ENCODE measurements at places on chromosomes 6 and 20. TPM values are rescaled to one million over a fixed set of nuclear protein-coding genes. Genes with fewer than 3 reads are reported as not detected.
A peak's percentile ranks its signal among the peaks of the same experiment; 100 is the strongest.

- peak; percentile 67 for DNase-seq
These were observed 65.2 kb downstream of the CDS2 start for GRCh38 chr20:5191829-5192569.

DNA sequence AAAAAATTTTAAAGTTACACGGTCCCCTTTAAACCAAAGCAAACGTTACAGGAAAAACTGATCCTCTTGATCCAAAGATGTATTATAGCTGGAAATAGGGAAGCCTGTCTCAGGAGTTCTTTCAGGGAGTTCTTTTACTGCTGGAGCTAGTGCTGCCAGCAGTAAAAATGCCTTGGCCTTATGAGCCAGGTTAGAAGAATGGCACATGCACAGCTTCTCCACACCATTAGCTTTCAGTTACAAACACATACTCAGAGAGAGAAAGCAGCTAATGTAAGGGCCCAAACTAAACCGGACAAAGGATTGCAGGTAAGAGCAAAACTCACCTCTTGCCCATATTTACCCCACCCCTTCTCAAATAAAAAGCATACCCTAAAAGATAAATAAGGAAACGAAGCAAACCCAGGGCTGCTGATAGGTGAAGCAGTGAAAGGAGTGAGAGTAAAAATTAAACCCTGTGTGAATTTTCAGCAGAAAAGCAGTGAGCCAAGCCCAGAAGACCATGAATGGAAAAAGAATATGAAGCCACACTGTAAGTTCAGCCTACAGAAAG lies 19.0 kb downstream of the TBC1D20 start:
- DNase-seq, result no peak

GRCh38 chr6:83601119-83601518 lies 88.8 kb downstream of the PRSS35 start:
- DNase-seq, result no peak

GRCh38 chr6:70874181-70874913 lies 82.5 kb downstream of the B3GAT2 start:
- no peak for DNase-seq

GRCh38 chr6:166707045-166707444 lies 80.0 kb upstream of the RPS6KA2 start:
- peak; percentile 36 for DNase-seq

- no peak for DNase-seq
These were observed 183.5 kb upstream of the AFDN start for GRCh38 chr6:167643223-167643622.

DNA sequence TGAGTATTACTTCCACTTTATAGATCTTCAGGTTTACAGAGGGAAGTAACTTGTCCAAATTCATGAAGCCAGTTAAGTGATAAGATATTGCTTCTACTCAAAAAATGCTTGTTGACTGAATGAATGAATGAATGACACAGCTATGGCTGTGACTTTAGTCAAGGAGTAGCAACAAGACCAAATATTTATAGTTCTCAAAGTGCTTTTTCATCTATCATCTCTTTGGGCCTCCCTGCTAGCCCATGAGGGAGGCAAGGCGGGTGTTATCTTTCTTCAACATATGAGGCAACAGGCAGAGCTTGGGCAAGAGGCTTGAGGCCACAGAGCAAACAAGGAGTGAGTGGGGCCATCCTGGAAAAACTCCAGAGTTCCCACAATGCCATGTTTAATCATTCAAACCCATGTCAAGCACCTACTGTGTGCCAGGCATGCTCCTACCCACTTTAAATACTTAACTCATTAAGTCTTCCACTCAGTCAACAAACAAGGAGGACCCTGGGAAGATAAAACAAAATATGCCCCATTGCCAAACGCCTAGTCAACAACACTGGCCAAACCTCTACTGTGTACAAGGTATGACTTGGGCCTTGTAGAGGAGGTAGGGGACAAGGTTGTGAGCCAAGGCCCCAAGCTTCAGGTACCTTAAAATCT lies 15.9 kb downstream of the BCL2L1 start:
- no peak for DNase-seq

DNA sequence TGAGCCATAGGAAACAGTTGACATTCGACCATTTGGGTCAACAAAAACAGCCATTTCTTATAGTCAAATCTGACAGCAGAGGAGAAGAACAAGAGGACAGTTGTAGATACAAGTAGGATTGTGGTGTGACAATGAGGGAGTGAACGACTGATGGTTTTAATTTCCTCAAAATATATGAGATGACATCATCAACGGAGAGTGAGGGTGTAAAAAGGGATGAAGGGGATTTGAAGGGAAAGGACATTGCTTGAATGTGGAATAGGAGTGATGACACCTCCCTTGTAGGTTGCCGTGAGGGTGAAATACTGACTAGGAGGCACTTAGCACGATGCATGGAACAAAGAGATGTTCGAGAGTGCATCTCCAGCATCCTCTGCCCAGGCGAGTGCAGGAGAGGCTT lies 499.8 kb upstream of the CHD6 start:
- DNase-seq, result no peak

DNA sequence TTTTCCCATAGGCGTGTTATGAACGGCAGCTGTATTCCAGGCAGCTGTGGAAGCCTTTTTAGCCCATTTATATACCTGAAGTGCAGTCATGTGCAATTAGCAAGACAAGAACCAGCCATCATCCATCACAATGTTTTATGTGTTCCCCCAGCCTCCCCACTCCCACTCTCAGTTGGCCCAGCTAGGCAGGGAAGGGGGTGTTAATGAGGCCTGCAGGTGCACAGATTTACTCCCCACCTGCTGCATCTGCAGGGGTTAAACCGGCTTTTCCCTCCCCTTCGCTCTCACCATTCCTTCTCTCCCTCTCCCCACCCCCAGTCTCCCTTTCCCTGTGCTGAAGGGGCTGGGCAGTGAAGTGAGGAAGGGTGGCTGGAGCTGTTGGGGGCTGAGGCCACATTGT lies 149.8 kb upstream of the AKAP12 start:
- DNase-seq, result no peak

- DNase-seq, result peak; percentile 33
These were observed 48.8 kb downstream of the PRL start for GRCh38 chr6:22247916-22248482.

- DNase-seq, result peak; percentile 87
These were observed 97.4 kb upstream of the JARID2 start for GRCh38 chr6:15148356-15148946.

GRCh38 chr6:15132167-15132566 lies 113.7 kb upstream of the JARID2 start:
- DNase-seq, result no peak

DNA sequence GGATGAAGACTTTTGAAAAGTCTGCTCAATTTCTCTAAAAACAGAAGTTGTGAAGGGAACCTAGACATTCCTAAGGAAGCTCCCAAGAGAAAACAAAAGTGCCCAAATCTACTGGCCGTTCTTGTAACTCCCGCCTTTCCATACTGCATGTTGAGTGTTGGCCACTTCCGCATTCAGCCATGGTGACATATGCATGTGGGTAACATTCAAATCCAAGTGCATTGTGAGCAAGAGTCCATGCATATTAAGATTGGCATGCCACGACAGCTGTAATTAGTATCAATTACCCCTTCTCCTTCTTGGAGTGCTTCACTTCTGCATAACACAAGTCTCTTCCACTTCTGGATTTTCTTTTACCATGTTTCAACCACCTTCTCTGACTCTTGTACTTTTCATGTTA lies 8.4 kb downstream of the SLC35D3 start:
- no peak for DNase-seq

GRCh38 chr6:16683641-16684194 lies 77.5 kb downstream of the ATXN1 start:
- DNase-seq, result peak; percentile 81

GRCh38 chr6:134289204-134289575 lies 28.7 kb downstream of the SGK1 start:
- DNase-seq, result no peak

- no peak for DNase-seq
These were observed 293.5 kb downstream of the ARHGAP18 start for GRCh38 chr6:129416337-129416990.

GRCh38 chr6:20227350-20227749 lies 15.1 kb upstream of the MBOAT1 start:
- no peak for DNase-seq

DNA sequence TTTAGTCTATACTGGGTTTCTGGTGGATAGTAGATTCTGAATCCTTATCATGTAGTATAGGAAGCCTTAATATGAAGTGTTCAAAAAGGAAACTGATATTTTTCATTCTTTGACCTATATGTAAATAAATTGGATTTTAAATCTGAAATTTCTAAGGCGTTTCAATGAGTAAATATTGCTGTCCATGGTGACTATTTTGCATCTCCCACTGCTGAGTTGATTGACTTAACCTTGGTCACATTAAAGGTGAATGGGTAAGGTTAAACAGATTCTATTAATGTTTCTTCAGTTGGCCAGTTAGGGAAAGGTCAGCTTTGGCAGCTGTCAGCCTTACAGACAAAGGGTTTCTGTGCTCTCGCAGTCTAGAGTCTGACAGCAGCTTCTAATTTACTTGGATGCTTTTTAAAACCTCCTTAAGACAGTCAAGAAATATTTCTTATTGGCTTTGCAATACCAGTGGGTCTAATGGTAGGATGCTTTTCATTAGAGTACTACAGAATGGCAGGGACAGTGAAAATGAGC lies 24.8 kb downstream of the PRIM2 start:
- no peak for DNase-seq

DNA sequence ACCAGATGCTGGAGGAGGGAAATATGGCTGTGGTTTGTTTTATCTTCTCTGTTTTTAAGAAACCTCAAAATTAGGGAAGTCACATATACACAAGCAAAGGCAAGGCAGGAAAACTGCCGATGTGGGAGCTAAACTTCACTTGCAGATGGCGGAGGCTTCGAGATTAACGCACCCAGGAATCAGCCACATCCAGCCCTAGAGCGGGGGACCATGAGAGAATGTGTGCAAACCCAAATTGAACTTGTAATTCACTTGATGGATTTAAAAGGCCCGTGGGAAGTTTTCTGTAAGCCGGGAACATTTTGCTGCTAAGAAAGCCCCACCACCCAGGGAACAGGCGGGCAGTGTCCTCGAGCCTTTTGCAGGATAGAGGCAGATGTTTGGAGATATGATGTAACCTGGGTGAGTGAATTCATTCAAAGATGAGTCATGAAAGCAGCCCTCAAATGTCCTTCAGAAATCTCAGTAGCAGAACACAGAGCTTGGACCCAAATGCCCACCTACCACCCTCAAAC lies 39.9 kb downstream of the PREX1 start:
- DNase-seq, result peak; percentile 77

GRCh38 chr20:31543966-31544598 lies 29.8 kb downstream of the HM13 start:
- DNase-seq, result peak; percentile 95

GRCh38 chr6:12418946-12419345 lies 128.8 kb downstream of the EDN1 start:
- peak; percentile 10 for DNase-seq

- DNase-seq, result no peak
These were observed 5.4 kb downstream of the SERINC3 start for GRCh38 chr20:44516491-44516890.

GRCh38 chr6:52306972-52307870 lies 22.7 kb upstream of the MCM3 start:
- DNase-seq, result no peak

The CLPSL1 gene
- not detected for polyA plus RNA-seq

The SIRPA gene
- 50.5 TPM for polyA plus RNA-seq

The PLN gene
- 1.3 TPM for polyA plus RNA-seq

The FAM83C gene
- polyA plus RNA-seq, result not detected

The CD93 gene
- polyA plus RNA-seq, result 0.01 TPM

The SLC22A1 gene
- polyA plus RNA-seq, result 0.07 TPM

The HCRTR2 gene
- not detected for polyA plus RNA-seq

The TRIM15 gene
- polyA plus RNA-seq, result not detected

The C6orf118 gene
- polyA plus RNA-seq, result not detected

The DSTN gene
- polyA plus RNA-seq, result 276 TPM

The NKAIN2 gene
- polyA plus RNA-seq, result not detected

The SMOC2 gene
- 0.02 TPM for polyA plus RNA-seq

Data from fibroblast of lung (primary cell).